ENCODE measurements at places on chromosomes 16 and 17.

DNA sequence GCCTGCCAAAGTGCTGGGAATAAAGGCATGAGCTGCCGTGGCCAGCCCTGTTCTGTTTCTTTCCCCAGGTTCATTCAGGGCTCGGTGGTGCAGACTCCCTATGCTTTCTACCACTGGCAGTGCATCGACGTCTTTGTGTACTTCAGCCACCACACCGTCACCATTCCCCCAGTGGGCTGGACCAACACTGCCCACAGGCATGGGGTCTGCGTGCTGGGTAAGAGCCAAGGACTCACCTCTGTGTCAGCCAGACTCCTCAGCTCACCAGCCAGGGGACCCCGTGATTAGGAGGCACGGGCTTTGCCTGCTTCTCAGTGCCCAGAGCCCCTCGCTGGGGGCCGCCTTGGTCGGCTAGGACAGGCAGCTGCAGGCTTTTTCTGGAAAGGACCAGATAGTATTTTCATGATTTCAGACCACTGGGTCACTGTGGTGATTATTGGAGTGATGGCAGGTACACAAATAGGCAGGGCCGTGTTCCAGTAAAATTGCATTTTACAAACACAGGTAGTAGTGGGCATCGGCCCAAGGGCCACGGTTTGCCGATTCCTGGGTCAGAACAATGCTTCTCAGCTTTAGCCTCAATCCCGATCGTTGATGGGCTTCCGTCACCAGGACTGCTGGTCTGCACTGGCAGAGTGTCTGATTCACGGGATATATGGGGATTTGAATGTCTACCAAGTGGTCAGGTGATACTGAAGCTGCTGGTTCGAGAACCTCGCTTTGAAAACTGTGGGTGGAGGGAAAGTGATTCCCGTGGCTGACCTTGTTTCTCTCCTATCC, 5.0 kb downstream of the ENGASE start:
- DNase-seq: no peak

GRCh38 chr17:8210761-8211458, 535 bp upstream of the AURKB start:
- no peak for DNase-seq

DNA sequence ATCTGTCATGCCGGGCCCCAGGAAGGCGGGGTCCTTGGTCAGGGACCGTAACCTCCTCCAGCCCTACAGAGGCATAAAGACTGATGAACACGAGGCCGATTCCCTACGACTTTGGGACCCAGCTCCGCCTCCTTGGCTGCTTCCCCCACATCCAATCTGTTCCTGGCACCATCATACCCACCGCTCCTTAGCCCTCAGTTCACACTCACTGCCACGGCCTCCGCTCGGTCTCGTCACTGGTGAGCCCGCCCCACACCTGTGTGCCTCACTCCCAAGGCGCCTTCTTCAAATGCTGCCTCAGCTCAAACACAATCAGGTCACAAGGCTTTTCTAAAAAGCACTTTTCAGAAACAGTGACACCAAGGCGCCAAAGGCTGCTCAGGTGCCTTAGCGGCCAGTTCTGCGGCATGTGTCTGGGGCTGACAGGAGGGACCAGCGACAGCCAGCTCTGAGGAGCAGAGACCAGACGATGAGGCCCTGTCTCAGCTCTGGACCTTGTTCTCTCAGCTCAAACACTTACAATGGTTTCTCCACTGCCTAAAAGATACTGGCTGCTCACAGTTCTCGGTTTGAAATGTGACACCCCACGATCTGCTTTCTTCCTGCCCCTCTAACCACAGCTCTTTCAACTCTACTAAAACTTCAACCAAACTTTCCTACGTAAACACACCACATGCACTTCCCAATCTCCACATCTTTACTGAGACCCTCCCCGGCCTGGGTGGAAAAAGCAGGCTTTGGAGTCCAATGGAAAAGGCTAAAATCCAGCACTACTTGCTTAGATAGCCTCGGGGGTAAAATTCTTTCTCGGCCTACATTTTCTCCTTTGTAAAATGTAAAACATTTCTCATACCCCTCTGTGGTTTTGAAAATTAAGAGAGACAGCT, 33.2 kb downstream of the CYB5D2 start:
- DNase-seq: no peak

GRCh38 chr17:20825539-20825938, 217.3 kb downstream of the USP22 start:
- no peak for DNase-seq

GRCh38 chr17:34624767-34625383, 45.5 kb downstream of the TMEM132E start:
- peak; percentile 26 for DNase-seq

DNA sequence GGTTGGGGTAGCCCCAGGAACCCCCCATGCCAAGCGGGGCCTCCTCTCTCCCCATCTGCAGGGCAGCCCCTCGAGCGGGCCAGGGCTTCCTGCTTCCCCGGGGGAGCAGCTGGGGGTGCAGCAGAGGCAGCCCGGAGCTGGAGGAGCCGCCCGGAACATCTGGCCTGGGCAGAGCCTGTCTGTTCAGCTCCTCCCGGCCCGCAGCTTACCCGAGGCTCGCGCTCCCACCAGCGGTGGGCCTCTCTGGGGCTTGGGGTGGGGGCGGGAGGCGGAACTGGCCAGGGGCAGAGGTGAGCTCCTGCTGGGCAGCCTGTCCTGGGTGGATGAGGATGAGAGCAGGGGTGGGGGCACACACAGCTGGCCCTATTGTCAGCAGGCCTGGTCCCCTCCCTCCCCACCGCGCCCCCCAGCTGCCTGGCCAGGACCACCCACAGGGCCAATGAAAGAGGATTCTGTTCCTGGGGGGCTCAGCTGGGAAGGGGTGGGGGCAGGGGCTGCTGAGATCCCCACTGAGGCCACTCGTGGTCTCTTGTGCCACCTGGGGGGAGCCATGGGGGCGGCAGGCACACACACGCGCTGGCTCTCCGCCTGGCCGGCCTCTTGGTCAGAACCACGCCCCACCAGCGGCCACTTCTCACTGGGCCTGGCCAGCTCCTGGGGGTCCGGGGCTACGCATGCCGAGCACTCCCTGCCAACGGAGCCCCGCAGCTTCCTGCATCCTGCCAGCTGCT, 34.7 kb downstream of the BAHCC1 start:
- DNase-seq: peak; percentile 31

- DNase-seq: no peak
These were observed 46.1 kb upstream of the MYOCD start for GRCh38 chr17:12619459-12620199.

- DNase-seq: no peak
These were observed 7.3 kb downstream of the DUSP3 start for GRCh38 chr17:43771463-43771862.

Data from SK-MEL-5 (cell line).